ENCODE measurements at places on chromosomes 5 and 9.
A peak's percentile ranks its signal among the peaks of the same experiment; 100 is the strongest.

GRCh38 chr9:123686131-123686828 is 243.6 kb downstream of the DENND1A start:
- no peak for DNase-seq

- DNase-seq: no peak
Observed at GRCh38 chr5:103744159-103744558, 181.6 kb upstream of the NUDT12 start.

DNA sequence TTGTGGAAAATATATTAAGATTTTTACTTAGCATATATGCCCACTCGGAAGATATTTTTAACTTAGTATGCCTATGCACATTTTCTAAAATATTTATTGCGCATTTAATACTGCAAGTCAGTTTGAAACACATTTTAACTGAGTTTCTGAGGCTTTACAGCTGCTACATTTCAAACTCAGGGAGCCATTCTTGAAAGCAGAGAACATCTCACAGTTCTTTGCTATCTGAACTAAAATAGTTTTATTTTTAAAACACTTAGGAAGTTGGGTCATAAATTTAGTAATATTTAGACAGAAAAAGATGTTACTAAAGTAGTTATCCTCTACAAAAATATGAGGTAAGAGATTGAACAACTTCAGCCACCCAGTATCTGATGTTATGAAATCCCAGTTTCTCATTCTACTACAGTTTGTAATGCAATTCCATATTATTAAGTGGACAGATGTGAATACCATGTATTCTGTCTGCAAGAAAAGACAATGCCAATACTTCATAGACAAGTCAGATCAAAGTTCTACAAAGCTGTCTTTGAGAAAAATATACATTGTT is 409.9 kb upstream of the EDIL3 start:
- DNase-seq: no peak

- DNase-seq: no peak
Observed at GRCh38 chr5:153900703-153901395, 137.9 kb downstream of the FAM114A2 start.

- no peak for DNase-seq
Observed at GRCh38 chr9:7154003-7154619, 396.3 kb downstream of the KDM4C start.

- no peak for DNase-seq
Observed at GRCh38 chr9:25381141-25381540, 297.1 kb downstream of the TUSC1 start.

- DNase-seq: peak; percentile 52
Observed at GRCh38 chr5:95620870-95621838, 1.3 kb downstream of the GPR150 start.

DNA sequence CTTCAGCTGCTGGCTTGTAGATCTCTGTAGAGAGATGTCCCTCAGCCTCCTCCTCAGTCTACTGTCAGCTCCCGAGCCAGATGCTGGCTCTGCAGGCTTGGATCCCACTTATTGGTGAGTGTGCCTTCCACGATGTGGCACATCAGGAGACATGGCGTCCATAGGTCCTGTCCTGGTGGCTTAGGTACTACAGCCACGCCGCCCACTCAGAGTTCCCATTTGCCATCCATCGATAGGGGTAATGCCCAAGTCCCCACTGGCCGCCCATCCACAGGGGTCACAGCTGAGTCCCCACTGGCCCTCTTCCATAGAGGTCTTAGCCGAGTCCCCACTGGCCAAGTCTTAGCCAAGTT is 17.3 kb downstream of the EXOC3 start:
- no peak for DNase-seq
